ENCODE measurements at places on chromosomes 11 and 22.

DNA sequence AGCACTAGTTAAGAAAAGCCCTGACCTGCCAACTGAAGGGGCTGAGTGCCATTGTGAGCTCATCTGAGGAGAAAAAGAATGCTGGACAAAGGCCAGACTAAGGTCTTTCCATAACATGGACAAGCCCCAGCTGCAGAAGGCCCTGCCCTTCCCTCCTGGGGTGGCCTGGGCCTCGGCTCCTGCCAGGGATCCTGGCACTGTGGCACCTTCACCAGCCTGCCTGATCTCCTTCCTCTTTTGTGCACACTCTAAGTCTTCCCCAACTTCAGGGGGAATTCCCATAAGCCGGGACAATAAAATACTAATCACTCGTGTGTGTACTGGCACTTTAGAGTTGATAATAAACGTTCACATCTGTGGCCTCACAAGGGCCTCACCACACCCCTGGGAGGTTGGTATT, 9.9 kb downstream of the TMPRSS13 start:
- no peak for DNase-seq

- no peak for DNase-seq
These were observed 35.0 kb upstream of the PPARA start for GRCh38 chr22:46115388-46115678.

- no peak for DNase-seq
These were observed 23.8 kb downstream of the POU2AF2 start for GRCh38 chr11:111269146-111269868.

- DNase-seq: no peak
These were observed 8.6 kb upstream of the POLDIP3 start for GRCh38 chr22:42623301-42623751.
